Activated naive CD4-positive, alpha-beta T cell treated with anti-CD3 and anti-CD28 coated beads for 36 hours (primary cell): ENCODE measurements at places on chromosomes 7 and 10.

GRCh38 chr7:87474533-87475358 is 734 bp downstream of the ABCB4 start:
- peak; percentile 20 for DNase-seq

DNA sequence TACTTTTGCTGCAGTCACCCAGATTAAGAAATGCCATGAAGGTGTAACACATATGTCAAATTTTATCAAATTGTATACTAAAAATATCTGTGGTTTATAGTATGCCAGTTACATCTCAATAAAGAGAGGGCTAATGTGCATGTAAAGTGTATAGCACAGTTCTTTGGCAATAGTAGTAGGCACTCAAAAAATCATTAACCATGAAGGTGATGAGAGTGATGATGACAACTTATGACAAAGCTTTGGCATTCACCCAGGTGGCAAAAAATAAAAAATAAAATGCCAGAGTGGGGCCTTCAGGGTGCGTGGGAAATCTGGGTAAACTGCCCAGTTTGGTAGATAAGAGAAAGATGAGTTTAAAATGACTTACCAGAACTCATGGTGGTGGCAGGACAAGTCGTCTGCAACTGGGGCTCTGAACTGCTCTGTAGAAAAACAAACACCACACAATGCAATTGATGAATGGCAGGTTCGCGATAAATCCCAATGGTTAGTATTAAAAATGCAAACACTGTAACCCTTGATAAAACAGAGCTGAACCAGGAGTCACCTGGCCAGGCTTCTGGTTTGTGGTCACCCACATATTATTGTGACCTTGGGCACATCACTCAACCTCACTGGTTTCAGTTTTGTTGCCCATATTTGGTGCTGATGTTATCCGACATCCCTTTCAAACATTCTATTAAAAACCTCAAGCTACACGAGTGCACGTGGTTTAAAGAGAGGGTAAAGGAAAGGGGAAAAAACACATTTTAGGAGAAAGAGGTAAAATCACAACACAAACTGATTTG is 120.2 kb downstream of the SORBS1 start:
- no peak for DNase-seq

GRCh38 chr7:43479042-43479441 is 103.9 kb upstream of the STK17A start:
- peak; percentile 10 for DNase-seq

DNA sequence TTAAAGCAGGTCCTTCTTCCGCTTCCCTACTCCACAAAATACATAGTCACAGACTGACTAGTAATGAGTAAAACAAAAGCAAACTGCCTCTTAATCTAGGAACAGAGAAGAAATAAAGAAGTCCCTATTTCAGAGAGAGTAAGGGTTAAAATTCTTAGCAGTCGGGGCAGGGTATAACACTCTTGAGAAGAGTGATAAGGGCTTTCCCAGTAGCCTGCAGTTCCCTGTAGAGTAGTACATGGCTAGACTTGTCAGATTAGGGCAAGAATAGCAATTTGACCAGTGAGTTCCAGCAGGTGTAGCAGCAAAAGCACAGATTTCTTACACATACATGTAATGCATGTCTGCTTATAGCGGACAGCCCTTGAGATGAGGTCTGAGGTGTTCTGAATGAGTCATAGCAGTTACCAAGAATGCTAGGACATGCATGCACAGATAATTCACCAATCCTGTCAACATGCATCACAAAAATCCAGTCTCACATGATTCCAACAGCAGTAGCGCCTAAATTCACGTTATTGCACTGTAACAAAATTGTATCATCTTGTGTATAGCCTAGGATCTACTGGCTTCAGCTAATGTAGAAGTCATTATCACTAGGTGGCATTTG is 40.7 kb downstream of the BTRC start:
- no peak for DNase-seq

DNA sequence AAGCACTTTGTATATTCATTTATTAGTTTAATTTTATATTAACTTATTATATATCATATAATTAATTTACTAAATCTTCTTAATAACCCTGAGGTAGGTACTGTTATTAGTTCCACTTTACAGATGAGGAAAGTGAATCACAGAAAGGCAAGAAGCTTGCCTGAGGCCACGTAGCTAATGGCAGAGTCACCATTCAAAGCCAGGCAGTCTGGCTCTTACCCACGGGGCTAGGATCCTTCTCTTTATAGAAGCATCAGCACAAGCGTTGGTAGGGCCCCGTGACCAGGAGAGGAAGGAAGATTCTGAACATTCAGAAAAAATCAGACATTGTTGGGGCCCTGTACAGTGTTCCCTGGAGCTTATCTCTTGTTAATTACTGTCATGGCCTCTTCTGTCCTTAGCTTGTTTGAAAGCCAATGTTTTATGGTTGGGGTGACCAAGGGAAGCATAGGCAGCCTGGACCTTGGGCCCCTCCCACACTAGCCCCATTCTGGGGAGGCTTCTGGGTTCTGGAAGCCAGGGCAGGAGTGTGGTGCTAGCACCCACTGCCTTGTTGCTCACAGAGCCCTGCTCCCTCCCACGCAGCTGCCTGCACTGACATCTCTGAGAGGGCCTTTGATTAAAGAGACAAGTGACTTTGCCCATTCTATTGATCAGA is 31.1 kb upstream of the SLF2 start:
- DNase-seq = no peak

DNA sequence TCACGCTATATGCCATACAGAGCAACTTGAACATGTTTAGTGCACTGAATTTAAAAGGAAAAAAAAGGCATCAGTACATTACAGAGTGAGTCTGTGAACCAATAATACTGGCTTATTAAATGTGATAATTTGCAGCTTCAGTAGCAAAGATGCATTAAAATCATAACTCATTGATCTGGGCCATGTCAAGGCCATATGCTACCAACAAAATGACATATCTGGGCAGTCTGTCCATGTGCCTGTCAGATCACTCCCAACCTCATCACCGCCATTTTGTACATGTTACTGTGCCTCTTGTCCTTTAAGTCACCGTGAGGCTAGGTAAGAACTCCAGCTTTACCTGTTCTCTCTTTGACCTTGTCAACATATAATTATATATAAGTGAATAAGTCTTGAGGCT is 307.4 kb upstream of the LRGUK start:
- DNase-seq = no peak

- no peak for DNase-seq
Observed at GRCh38 chr7:20783125-20783699, 3.5 kb downstream of the SP8 start.

DNA sequence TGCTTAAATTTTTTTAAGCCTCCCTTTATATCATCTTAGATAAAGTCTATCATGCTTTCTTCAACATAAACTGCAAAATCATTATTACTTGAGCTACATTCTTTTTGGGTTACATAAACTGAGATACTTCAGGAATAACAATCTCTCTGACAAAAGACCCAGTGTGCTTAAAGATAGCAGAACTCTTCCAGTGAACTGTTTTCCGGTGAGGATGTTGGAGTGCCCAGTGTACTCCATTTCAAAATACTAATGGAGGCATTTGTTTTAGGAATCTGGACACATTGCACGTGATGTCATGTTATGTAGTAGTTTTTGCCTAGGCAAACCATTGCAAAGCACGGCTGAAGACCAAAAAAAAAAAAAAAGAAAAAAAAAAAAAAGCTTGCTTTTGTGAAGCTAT is 388.2 kb upstream of the CELF2 start:
- no peak for DNase-seq

GRCh38 chr7:132785870-132786269 is 209.6 kb upstream of the PLXNA4 start:
- DNase-seq = no peak

DNA sequence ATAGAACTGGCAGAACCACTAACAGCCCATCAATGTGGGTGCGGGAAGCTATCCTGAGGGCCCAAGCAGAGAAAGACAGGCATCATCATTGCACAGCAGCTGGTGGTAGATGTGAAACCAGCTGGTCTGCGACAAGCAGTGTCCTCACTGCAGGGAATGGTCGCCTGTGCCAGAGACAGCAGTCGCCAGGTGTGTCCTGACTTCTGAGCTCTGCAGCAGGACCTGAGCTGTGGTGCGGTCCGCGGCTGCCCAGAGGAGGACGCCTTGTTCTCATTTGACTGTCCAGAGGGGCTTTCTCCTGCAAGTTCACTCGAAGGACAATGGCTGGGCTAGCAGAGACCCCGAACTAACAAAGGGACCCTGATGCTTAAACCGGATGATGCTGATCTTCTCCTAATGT is 97.4 kb downstream of the LRRC18 start:
- DNase-seq = no peak

GRCh38 chr10:56349611-56350010 is 11.4 kb downstream of the ZWINT start:
- no peak for DNase-seq

DNA sequence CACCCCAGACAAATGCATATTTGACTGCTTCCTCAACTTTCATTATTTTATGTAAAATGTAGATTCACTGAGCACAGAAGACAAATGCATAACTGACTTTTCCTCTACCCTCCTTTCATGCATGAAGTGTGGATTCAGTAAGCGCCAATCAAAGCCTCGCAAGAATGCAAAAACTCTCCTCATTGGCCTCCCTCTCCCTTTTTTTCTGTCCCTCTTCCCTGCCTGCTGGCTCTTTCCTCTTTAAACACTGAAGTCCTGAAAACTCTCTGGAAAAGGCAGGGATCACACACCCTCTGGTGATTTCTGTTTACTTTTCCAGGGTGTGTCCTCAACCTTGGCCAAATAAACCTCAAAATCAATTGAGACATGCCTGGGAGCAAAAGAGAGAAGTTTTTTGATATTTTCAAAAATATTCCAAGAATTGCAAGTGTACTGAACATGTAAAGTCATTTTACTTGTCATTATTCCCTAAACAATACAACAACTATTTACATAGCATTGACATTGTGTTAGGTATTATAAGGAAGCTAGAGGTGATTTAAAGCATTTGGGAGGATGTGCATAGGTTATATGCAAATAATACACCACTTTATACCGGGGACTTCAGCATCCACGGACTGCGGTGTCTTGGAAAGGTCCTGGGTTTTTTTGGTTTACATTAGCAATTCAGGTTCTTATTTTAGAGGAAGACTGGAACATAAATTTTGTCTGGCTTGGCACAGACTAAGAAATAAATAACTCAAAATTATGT is 71.4 kb downstream of the SEC61G start:
- DNase-seq = no peak

DNA sequence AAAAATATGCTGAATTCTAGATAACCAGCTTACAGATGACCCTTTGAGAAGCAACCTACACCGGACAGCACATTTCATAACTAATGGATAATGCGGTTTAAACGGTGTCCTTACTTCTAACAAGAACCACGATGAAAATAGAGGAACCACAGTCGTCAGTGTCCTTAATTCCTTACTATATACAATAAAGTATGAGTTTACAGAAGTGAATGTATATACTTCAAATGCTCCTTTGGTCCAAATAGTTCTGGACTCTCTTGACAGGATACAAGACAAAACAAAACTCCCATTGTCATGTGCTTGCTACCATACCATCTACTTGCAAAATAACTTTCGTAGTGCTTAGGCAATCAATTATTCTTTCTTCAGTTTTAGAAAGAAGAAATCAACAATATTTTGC is 2.4 kb downstream of the NAMPT start:
- DNase-seq = no peak

DNA sequence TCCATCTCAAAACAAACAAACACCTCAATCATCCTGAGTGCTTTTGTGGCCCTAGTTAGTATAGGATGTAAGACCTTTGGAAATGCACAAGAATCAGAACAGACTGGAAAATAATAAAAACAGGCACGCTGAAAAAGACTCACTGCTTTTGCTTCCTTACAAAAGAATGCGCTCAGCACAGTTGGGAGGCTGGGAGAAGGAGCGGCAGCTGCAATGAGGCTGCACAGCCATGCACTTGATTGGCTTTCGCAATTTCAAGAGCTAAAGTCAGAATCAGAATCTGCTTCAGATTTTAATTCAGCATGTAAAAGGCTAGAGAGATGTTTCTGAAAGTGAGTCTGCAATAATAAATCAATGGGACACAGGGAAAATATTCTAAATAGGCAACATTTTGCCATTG is 97.2 kb downstream of the FRMD4A start:
- DNase-seq = no peak

- no peak for DNase-seq
Observed at GRCh38 chr10:114481055-114481454, 76.8 kb upstream of the AFAP1L2 start.

GRCh38 chr7:28028471-28028870 is 152.1 kb downstream of the JAZF1 start:
- no peak for DNase-seq

- no peak for DNase-seq
Observed at GRCh38 chr10:36256948-36257356, 614.9 kb upstream of the FZD8 start.

- DNase-seq = no peak
Observed at GRCh38 chr7:137354961-137355360, 11.4 kb upstream of the PTN start.

DNA sequence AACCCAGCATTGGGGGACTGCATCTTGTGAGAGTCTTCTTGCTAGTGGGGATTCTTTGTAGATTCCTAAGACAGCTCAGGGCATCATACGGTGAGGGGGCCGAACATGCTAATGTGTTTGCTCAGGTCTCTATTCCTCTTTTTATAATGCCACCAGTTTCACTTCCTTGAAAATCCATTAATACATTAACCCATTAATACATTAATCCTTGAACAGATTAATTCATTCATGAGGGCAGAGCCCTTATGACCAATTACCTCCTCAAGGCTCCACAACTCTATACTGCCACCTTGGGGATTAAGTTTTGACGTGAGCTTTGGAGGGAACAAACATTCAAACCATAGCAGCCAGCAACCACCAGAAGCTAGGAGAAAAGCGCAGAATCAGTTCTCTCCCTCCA is 67.2 kb upstream of the POT1 start:
- no peak for DNase-seq

- DNase-seq = no peak
Observed at GRCh38 chr10:60387531-60387930, 2.1 kb downstream of the ANK3 start.

- peak; percentile 39 for DNase-seq
Observed at GRCh38 chr7:34133983-34134782, 228.8 kb downstream of the BMPER start.

- DNase-seq = no peak
Observed at GRCh38 chr10:124340033-124340760, 78.5 kb downstream of the OAT start.

- DNase-seq = no peak
Observed at GRCh38 chr7:140485500-140486265, 6.4 kb upstream of the MKRN1 start.

- no peak for DNase-seq
Observed at GRCh38 chr10:60934215-60935175, 9.5 kb downstream of the RHOBTB1 start.

GRCh38 chr10:22437620-22438588 is 92.6 kb downstream of the SPAG6 start:
- DNase-seq = peak; percentile 37

GRCh38 chr10:5570007-5570655 is 45.4 kb downstream of the CALML3 start:
- DNase-seq = no peak
